ENCODE measurements at places on chromosomes 7 and 10.

DNA sequence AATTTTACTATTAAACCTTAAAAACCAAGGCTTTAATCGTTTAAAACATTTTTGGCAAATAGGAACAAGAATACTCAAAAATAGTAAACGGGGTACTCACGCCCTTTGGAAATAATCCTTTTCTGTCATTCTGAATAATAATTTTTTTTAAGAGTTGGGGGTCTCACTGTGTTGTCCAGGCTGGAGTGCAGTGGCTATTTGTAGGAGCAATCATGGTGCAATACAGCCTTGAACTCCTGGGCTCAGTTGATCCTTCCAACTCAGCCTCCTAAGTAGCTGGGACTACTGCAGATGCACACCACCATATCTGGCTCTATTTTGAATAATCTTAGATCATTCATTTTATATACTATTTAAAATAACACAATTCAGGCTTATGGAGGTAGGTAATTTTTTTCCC lies 24.9 kb downstream of the LUC7L2 start:
- DNase-seq = no peak

DNA sequence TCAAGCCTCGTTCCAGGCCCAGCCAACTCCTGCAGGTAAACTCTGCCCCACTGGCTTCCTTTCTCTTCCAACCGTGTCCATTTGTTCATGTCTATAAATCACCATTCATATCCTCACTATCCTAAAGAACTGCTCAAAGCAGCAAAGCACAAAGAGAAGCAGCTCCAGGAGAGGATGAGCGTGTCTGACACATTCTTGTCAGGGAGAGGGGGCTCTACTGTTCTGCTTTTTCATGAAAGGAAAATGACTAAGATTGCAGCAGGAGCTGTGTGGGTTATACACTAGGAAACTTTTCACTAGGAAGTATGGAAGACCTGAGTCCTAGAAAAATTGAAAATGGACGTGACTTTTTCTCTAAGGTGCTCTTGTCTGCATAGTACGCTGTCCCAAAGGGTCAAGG lies 16.7 kb downstream of the AGFG2 start:
- DNase-seq = no peak

- no peak for DNase-seq
Measured at GRCh38 chr10:71435571-71436267, 39.0 kb downstream of the CDH23 start.

GRCh38 chr10:130403153-130404075 lies 267.2 kb downstream of the GLRX3 start:
- DNase-seq = no peak

GRCh38 chr10:113954409-113954808 lies 89.3 kb upstream of the ADRB1 start:
- no peak for DNase-seq

DNA sequence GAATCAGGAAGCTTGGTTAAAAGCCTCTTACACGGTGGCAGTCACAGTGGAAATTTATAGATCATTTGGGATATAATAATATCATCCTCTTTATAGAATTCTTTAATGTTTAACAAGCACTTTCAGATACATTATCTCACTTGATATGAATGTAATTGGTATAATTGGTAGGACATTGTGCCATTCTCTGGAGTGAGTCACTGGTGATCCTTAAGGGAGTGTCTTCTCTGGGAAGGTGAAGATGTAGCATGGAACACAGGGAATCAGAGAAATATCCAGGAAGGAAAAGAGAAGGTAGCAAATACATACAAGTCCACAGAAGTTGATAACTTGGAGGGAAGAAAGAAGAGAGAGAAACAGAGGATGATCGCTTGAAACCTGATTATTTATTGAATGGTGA lies 9.8 kb downstream of the PTPRZ1 start:
- no peak for DNase-seq

GRCh38 chr7:101848208-101848951 lies 31.0 kb downstream of the CUX1 start:
- no peak for DNase-seq

DNA sequence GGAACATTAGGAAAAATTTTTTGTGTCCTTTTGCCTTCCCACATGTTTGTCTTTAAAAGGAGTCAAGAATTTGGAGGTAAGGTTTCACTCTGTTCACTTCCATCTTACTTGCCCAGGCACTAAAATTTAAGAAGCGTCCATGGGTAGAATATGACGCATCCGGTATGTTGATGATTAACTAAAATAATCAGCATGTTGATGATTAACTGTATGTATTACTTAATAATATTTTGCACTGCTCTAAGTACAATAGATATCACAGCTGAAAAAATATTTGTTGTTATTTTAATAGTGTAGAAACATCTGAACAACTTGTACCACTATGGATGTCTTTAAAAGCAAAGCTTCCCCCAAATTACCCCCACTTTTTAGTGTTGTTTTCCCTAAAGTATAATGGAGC lies 11.5 kb downstream of the ANKRD22 start:
- no peak for DNase-seq

DNA sequence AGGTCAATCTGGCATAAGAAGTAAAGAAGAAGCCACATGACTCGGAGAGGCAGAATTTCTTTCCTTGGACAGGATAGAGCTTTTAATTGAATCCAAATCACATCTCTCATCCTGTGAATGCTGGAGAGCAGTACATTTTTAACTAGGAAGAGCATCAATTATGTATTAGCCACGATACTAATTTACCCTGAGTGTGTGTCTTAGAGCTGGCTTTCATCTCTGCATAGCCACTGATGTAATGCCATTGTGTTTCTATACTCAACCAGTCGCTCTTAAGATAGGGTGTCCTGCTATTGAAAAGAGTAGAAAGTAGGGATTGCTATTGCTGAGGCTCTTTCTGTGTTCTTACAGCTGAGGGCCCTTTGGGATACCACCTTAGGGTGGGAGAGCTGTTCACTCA lies 280.3 kb downstream of the AUTS2 start:
- no peak for DNase-seq

GRCh38 chr10:63628526-63629362 lies 107.5 kb downstream of the REEP3 start:
- peak; percentile 21 for DNase-seq

DNA sequence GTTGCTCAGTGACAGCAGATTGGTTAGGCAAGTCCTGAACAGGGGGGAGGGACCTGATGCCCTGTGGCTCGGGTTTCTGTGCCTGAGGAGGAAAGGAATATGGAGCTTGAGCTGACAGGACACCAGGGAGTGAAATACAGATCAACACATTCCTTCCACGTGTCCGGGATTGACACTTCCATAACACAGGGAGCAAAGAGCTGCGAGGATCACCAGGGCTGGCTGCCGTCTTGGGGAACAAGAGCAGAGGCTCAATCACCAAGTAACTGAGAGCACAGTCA lies 36.7 kb upstream of the EFCAB10 start:
- no peak for DNase-seq

DNA sequence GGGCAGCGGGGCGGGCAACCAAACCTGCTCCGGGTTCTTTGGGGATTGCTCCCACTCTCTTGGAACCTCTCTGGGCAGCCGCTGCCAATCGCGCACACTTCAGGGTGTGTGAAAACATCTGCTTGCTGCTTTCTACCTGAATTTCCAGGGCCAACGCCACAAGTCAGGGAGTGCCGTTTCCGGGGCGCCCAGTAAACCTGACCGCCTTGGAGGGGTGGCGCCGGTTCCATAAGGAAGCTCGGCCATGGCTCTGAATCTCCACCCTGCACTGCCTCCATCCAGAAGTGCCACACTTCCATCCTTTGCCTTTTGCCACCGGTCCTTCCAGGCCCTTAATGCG lies 679 bp upstream of the AFAP1L2 start:
- no peak for DNase-seq

- no peak for DNase-seq
Measured at GRCh38 chr7:149853157-149853556, 15.0 kb downstream of the ZNF862 start.

- no peak for DNase-seq
Measured at GRCh38 chr10:77419056-77419455, 218.6 kb downstream of the KCNMA1 start.

GRCh38 chr7:103343758-103344452 lies 662 bp downstream of the DNAJC2 start:
- DNase-seq = peak; percentile 33

DNA sequence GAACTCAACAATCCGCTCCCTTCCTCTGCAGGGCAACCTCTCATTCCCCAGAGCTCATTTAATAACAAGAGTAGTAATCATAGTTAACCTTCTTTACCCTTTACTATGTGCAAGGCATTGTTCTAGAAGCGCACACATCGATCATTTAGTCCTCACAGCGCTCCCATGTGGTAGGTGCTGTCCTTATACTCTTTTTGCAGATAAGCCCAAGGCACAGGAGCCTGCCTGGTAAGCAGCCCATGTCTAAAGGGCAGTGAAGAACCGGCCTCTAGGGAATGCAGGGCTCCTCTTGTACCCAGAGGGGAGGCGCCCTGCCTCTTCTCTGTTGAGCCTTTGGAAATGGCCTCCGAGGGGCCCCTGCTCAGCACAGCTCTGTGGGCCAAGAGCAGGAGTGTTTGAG lies 14.3 kb downstream of the CHST3 start:
- no peak for DNase-seq

GRCh38 chr7:75955331-75955955 lies 39.0 kb downstream of the TMEM120A start:
- no peak for DNase-seq

DNA sequence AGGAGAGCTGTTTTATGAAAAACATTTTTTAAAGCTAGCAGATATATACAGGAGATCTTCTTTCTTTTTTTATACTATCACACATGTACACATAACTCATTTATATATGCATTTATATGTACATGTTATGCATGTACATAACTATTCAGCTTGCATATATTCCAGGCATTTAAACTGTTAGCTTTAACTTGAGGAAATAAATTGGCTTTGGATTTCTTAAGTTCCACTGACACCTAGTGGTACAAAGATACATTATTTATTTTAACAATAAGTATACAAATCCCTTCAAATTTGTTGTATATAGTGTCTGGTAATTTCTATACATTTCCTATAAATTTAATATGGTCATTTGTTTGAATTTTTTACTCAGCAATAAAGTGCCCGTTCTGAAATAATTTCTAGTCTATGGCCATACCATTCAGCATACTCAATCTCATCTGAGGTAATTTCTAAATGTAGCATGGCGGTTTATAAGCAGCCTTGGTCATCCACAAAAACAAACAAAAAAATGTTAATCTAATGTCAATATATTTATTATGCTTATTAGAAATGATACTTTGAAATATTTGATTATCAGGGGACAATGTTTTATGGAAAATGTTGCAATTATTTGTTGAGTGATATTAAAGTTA lies 11.6 kb downstream of the ZDHHC6 start:
- peak; percentile 8 for DNase-seq

- no peak for DNase-seq
Measured at GRCh38 chr7:108568801-108569380, 615 bp downstream of the THAP5 start.

DNA sequence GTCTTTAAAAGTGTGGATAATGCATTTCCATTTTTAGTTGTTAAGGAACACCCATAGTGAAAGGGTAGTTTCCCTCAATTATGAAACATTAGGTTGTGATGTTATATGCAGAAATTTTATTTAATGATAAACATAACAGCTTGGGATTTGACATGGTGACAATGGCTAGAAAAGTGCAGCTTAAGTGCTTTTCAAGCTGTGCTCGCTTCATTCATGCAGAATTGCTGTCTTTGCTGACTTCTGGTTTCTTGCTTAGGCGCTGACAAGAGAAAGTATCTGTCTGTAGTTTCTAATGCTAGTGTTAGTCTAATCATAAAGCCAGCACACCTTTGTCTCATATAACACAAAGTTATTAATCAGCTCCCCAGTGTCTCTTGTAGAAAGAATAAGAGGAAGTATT lies 170.0 kb downstream of the ARL5B start:
- no peak for DNase-seq

GRCh38 chr7:8284606-8285005 lies 22.6 kb upstream of the ICA1 start:
- no peak for DNase-seq

- DNase-seq = no peak
Measured at GRCh38 chr10:123783296-123783695, 108.3 kb downstream of the CPXM2 start.

DNA sequence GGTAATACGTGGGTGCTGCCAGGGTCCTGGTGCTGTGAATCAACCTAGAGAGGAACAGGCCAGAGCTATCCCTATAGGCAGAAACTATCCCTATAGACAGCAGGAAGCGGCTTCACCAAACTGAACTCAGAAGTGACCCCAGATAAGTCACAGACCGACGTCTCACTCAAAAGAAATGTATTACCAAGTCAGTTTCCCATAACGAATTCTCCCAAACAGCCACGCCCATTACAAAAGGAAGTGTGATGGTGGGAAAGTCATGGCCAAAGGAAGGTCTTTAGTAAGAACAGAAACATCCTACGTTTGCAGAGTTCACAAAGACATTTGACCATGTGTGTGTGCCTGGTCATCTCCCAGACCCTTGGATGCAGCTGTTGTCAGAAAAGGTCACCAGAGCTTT lies 470.8 kb upstream of the ADARB2 start:
- no peak for DNase-seq

GRCh38 chr7:29885626-29886025 lies 79.3 kb downstream of the WIPF3 start:
- no peak for DNase-seq

- DNase-seq = no peak
Measured at GRCh38 chr7:81186691-81187090, 267.8 kb upstream of the SEMA3C start.

GRCh38 chr10:28569506-28570159 lies 36.7 kb downstream of the WAC start:
- peak; percentile 15 for DNase-seq

GRCh38 chr10:76285012-76285411 lies 853.6 kb downstream of the LRMDA start:
- peak; percentile 26 for DNase-seq

DNA sequence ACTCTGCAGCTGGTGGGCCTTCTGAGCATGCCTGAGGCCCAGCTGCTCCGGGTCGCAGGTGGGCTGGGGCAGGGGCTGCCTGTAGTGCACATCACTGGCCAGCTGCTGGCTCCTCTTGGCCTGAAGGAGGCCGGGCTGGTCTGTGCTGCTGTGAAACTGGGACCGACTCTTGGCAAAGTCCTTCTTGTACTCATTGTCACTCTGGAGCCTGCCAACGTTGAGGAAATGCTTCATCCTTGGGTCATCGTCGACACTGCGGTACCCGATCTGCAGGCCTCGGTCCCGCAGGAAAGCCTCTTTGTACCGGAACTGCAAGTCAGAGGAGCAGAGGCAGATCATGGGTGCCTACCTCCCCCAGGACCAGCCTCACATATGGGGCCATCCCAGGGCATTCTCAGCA lies 37.7 kb downstream of the HABP2 start:
- DNase-seq = no peak

- no peak for DNase-seq
Measured at GRCh38 chr7:70570029-70570428, 561.9 kb upstream of the GALNT17 start.
